ENCODE measurements at places on chromosomes 5 and 9. TPM values are rescaled to one million over a fixed set of nuclear protein-coding genes. Genes with fewer than 3 reads are reported as not detected.

DNA sequence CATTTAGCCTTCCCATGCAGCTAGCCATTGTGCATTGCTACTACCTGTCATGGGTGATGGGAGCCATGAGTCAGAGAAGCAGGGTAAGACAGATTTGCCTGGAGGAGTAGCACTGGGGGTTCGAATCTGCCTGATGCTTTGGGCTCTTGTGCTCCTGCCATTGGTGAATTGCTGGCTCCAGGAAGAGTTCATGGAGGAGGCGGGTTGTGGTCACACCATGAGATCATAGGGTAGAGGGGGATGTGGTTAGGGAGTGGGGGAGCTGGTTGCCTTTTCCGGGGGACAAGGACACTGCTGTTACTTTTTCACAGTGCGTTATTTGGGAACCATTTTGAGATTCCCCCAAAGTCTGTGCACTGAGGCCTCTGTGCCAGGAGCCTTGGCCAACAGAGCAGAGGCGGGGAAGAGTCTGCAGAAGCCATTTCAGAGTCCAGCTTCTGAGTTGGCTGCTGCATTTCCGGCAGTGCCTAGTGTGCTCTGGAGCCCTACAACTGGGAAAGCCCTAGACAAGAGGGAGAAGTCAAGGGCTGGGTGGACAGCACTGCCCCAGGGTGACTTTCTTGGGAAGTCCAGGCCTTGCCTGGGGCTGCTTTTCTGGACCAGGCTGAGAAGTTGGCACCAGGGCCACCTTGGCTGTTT, 6.2 kb downstream of the ANGPTL2 start:
- H3K4me1 ChIP-seq: peaks cover 9% of the 10 kb centered on the region
- DNase-seq: no peak
- no peaks in the 10 kb centered on the region for H3K36me3 ChIP-seq
- no peaks in the 10 kb centered on the region for H3K27me3 ChIP-seq
- no peak overlapping the region for H3K4me3 ChIP-seq
- no peak overlapping the region for H3K27ac ChIP-seq

The EFNA5 gene
- not detected for total RNA-seq

DNA sequence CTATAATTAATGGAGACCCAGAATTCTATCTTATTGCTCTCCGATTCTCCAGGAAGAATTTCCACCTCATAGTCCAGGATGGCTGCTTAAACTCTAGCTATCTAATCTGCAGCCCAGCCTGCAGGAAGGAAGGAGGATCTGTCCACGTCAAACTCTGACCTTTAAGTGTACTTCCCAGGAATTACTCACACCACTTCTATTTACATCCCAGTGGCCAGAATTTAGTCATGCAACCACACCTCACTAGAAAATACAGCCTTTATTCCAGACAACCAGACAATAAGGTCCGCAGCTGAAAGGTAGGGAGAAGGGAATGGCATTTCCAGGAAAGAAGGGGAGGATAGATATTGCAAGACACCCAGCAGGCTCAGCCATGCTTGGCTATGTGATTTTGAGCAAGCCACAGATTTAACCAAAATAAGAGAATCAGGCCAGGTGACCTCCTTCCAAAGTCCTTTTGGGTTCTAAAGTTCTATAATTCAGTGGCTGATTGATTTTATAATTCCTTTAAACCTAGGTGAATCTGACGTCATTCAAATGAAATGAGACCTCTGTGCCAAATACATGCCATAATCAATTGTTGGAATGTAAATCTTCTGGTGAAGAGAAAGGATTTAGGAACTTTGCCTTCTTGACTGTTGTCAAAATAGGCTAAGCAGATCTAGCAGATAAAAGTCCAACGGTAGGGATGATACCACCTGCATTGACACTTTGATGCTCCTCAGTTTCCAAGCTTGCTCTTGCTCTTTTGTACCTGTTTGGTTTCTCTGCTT, 3.7 kb upstream of the DENND1A start:
- H3K27ac ChIP-seq: no peak overlapping the region
- DNase-seq: no peak
- H3K27me3 ChIP-seq: no peaks in the 10 kb centered on the region
- no peaks in the 10 kb centered on the region for H3K36me3 ChIP-seq

The GABRA6 gene
- total RNA-seq: not detected

The CNOT8 gene
- 47.7 TPM for total RNA-seq

GRCh38 chr9:78881295-78881694, 584.4 kb downstream of the PSAT1 start:
- H3K4me3 ChIP-seq: no peak overlapping the region
- no peaks in the 10 kb centered on the region for H3K4me1 ChIP-seq
- DNase-seq: no peak

- no peak overlapping the region for H3K27ac ChIP-seq
- H3K4me1 ChIP-seq: peaks cover 78% of the 10 kb centered on the region
- DNase-seq: no peak
- no peak overlapping the region for H3K4me3 ChIP-seq
- H3K27me3 ChIP-seq: no peaks in the 10 kb centered on the region
Observed at GRCh38 chr9:75146229-75146628, 57.9 kb downstream of the OSTF1 start.

Data from CD8-positive, alpha-beta memory T cell (primary cell).